ENCODE measurements at places on chromosomes 4 and X.

GRCh38 chr4:42588909-42589308 lies 68.0 kb downstream of the ATP8A1 start:
- DNase-seq, result no peak

- DNase-seq, result no peak
These were observed 235.8 kb downstream of the RBMX2 start for GRCh38 chrX:130637591-130637990.

DNA sequence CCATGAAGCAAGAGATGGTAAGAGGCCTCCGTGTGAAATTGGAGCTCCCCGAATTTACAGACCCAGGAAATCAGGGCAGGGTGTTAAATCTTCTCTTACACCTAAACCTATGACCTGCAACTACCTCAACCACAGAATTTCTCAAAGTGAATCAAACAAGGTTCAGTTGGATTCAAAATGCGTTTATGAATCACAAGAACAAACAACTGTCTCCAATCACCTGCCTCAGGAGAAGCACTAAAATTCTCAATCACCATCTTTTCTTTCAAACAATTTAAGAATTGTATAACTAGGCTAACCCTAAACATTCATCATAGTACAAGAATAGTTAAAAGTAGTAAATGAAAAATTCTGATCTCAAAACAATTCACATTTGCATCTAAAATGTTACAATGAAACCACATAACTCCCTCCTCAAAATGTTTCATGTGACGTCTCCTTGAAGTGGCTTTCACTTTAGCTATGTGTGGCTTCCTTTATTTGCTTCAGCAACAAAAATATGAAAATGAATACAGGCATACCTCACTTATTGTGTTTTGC lies 19.2 kb downstream of the PPP3CA start:
- DNase-seq, result peak; percentile 6

DNA sequence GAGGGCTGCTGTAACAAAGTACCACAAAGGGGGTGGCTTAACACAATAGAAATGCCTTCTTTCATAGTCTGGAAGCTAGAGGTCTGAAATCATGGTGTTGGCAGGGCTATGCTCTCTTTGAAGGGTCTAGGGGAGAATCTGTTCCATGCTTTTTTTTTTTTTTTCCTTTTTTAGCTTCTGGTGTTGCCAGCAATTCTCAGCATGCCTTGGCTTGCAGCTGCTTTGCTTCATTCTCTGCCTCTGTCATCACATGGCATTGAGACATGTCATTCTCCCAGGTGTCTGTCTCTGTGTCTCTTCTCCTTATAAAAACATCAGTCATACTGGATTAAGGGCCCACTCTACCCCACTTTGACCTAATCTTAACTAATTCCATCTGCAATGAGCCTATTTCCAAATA lies 78.6 kb upstream of the BOD1L1 start:
- no peak for DNase-seq

DNA sequence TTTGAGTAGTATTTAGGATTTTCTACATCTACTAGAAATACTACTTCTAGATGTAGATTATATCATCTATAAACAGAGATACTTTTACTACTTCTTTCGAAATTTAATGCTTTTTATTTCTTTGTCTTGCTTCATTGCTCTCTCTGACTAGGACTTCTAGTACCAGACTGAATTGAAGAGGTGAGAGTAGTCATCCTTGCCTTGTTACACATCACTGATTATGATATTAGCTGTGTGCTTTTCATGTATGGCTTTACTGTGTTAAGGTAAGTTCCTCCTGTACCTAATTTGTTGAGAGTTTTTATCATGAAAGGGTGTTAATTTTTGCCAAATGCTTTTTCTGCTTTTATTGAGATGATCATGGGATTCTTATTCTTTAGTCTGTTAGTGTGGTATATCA lies 19.6 kb upstream of the IL2 start:
- DNase-seq, result no peak

GRCh38 chrX:40298572-40299479 lies 201.1 kb upstream of the BCOR start:
- no peak for DNase-seq

- no peak for DNase-seq
These were observed 88.0 kb downstream of the GUCY2F start for GRCh38 chrX:109393859-109394258.

DNA sequence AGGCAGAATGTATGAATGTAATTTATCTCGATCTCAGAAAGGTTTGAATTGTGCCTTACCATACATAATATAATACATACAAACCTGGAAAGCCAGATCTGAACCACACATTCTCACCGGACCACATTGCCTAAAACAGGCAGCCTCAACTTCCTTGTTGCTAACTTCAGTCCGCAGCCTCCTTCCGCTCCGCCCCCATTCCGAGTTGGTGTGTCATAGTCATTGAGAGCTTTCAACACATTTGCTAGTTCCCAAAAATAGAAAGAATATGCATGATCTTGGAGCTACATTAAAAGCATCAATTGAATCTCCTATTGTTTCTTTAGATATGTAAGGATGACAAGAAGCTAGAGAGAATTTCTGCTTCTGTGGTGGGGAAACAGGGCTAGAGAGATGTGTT lies 127.2 kb downstream of the ARHGEF9 start:
- DNase-seq, result no peak

GRCh38 chrX:46961097-46961496 lies 48.9 kb downstream of the JADE3 start:
- no peak for DNase-seq

DNA sequence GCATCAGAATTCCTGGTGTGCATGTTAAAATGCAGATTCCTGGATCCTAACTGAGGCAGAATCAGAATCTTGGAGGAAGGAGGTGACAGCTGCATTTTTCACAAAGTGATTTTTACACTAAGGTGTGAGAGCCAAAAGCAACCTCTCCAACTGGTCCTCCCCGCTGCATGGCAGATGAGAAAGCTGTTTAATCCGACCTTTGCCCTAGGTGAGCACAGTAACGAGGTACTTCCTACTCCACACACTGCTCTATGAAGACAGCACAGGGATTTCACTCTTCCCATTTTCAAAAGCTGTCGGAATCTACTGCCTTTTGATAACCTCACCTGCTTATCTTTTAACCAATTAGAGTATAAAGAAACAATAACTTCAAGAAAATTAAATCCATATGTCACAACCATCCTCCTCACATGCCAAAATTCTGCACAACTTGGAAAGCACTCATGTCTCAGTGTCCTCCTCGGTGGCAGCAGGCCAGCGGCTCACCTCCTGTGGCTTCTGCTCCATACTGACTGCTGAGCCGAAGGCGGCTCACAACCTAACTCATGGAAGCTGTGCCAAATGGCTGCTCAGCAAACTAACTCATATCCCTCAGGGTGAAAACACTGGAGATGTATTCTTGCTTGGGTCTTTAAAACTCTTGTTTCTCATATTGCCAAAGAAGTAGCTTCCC lies 3.6 kb downstream of the CASP6 start:
- DNase-seq, result no peak

- DNase-seq, result peak; percentile 44
These were observed at the start of gene DACH2 for GRCh38 chrX:86148024-86148511. Gene DACH2 (plus strand): TSS chrX:86148451.

- no peak for DNase-seq
These were observed 67.4 kb upstream of the SCML1 start for GRCh38 chrX:17669891-17670290.

GRCh38 chr4:40621592-40622512 lies 7.8 kb downstream of the RBM47 start:
- peak; percentile 80 for DNase-seq

Data from CD4-positive, alpha-beta T cell treated with Interleukin-1 beta for 1 hour (primary cell).